ENCODE measurements at places on chromosomes 11 and 22.

DNA sequence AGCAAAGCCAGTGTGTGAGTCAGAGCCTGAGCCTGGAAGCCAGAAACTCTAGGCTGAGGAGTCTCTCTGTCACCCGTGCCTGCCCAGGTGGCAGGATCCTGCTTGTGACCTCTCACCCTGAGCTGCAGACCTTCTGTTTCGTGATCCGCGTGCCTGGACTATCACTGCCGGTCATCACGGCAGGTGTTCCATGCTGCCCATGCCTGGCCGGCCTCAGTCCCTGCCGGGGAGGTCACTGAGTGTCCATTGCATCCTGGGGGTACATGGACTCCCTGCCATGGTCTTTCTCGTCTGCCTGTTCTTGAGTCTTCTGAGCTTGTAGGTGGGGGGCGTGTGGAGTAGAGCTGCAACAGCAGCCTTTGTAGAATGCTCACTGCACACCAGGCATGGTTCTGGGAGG lies 1032.4 kb downstream of the TBC1D22A start:
- DNase-seq, result no peak

DNA sequence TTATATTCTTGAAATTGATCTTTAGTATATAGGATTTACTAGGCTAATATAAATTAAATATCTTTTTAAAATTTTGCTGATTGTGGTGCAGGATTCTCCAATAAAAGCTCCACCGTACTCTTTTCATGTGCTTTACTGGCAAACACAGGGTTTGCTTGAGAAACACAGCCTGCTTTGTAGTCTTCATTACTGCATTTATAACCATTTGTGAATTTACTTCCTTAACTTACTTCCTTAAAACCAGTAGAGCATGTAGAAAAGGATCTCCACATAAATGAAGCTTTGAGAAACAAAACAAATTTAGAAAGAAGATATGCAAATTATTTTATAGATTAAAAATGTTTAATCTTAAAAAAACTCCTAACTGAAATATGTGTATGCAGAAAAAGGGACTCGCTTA lies 28.8 kb downstream of the SWAP70 start:
- DNase-seq, result peak; percentile 54

GRCh38 chr22:36180038-36180880 lies 19.7 kb upstream of the APOL3 start:
- DNase-seq, result peak; percentile 91

GRCh38 chr11:109612496-109612895 lies 190.5 kb downstream of the C11orf87 start:
- DNase-seq, result no peak

Measured in suppressor macrophage treated with lipopolysaccharide for 1 hour (primary cell).